ENCODE measurements at places on chromosomes 1 and 21.

DNA sequence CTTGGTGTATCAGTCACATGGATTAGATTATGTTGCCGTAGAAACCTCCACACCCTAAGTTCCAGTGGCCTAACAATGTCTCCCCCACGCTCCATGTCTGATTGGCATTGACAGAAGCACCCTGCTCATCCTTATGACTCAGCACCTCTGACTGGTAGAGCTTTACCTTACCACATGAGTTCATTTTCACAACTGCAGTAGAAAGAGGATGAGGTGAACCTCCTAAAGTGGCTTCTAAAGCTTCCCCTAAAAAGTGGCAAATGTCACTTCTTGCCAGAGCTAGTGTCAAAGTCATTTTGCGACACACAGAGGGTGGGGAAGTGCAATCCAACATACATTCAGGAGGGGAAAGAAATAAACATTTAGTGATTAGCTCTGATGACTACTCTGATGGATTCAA is 30.6 kb upstream of the LYPD8 start:
- no peak for DNase-seq

- DNase-seq = no peak
These were observed 22.6 kb downstream of the F5 start for GRCh38 chr1:169563650-169564049.

DNA sequence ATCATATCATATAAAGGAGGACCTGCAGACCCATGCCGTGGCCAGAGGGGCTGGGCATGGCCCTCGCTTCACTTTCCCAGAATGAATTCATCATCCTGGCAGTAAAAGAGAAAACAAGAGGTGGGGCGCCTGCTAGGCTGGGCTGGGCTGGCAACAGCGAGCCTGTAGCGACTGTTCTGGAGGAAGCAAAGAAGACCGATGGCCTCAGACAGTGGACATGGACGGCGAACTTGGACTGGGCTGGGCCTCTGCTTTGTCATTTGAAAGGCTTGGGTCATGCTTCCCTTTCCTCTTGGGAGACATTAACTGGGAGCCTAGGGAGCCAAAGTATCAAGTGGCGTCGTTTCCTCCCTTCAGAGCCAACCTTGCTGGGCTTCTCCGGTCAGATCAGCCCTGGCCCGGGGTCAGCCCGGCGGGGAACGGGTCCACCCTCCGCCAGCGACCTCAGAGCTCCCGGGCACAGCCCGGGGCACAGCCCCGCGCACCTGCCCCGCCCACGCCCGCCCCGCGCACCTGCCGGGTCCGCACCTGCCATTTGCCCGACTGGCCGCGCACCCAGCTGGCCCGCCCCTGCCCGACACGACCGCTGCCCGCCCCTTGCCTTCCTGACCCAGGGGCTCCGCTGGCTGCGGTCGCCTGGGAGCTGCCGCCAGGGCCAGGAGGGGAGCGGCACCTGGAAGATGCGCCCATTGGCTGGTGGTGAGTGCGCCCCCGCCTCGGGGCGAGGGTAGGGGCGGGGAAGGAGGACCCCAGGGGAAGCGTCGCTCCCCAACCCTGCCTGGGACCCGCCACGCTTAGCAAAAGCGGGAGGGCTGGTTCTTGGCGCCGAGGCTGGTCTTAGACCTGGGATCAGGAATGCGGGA is at the start of gene FAM3B:
TSS of gene FAM3B (plus strand) at position 602 of the 863 bp plus-strand sequence. CDS start at position 681, 79 bp downstream.
- no peak for DNase-seq

GRCh38 chr1:68963353-68963752 is 466.5 kb upstream of the DEPDC1 start:
- no peak for DNase-seq

DNA sequence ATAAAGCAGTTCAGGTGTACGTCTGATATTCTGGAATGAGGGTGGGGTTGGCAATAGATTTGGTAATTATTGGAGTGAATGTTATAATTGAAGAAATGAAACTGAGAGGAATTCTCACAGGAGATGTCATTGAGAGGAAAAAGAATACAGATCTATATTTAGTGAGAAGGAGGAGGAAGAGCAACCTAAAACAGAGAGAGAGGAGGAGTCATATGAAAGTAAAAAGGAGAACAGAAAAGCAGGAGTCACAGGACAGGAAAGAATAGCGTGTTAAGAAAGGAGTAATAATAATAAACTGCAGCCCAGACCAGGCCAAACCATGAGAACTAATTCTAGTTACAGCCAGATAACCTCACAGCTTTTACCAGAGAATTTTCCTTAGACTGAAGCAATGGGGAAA is 62.7 kb upstream of the MROH9 start:
- DNase-seq = no peak

DNA sequence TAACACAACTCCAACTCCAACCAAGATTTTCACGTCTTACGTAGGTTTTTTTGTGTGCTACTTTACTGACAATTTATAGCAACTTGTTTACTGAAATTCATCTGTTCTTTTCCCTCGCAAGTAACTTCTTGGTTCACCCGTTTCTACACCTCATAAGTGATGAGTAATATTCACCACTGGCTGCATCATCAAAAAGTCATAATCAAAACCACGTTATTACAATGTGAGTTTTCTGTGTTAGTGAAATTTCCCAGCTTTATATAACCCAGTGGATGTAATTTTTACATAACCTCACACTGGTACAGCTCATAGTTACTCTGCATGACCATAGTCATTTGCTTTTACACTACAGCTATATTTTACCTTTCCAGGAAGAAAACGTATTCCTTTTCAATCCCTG is 401.1 kb upstream of the LYPLAL1 start:
- DNase-seq = no peak
